Fibroblast of skin of back (primary cell): ENCODE measurements at places on chromosomes 5 and 9.

DNA sequence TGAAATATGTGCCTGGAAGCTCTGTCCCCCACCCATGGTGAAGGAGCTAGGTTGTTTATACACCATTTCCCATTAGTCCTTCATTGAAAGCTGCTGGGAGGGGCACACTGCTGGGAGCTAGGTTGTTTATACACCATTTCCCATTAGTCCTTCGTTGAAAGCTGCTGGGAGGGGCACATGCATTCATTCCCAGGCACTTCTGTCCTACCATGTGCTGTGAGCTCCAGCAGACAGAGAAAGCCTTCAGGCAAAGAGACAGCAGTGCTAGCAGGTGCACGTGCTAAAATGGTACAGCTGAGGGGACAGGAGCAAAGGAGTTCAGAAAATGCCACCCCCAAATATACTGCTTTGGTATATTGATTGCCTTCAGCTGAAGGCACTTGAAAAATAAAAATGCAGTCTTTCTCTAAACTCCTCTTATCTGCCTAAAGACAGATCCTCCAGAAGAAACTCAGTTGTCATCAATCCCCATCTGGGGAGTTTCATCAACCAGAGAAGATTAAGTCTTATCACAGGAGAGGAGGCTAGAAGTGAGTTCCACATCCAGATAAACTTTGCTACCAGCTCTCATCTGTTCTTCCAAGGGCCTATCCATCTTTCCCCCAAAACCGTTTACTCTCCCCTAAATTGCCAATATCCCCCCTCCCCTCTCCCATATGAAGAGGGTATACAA lies 27.7 kb upstream of the DAPK1 start:
- DNase-seq, result no peak

DNA sequence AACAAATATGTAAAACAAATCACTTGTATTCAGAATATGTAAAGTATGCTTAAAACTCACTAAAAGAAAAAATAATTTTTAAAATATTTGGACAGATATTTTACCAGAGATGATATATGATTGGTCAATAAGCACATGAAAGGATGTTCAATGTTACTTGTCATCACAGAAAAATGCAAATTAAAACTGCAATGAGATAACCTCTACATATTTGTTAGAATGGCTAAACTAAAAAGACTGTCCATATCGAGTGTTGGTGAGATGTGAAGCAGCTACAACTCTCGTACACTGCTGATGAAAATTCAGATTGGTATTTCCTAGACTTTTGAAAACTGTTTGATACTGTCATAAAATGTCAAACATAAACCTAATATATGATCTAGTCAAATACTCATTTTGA lies 685.1 kb downstream of the DTWD2 start:
- peak; percentile 51 for DNase-seq

DNA sequence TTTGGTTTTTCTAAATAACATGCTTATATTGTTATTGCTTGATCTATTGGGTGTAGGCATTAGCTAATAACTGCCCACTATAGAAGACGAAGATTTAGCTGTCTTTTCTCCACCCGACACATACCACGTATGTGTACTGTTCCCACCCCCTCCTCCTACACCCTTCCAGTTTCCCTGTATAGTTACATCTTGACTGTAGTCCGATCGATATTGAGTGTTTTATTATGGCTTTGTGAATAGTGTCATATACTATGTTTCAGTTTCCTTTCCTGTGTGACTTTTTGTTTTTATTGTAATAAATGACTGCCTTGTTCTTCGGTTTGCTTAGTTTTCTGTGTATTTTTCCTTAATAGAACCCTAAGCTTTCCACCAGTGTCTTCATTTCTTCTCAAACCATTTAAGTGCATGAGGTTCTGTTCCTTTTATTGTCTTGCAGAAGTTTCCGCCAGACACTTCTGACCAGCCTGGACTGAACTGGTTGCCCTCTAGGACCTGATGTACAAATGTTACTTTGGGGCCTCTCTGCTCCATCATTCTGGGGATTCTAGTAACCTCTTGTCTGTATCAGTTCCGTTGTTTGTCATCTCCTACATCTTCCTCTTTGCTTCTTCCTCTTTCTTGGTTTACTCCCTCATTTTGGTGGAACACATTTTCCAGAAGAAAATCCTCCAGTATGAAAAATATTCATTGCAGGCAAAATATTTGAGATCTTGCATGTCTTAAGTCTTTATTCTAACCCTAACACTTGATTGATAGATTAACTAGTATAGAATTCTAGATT lies 61.8 kb downstream of the PRKACG start:
- DNase-seq, result no peak

DNA sequence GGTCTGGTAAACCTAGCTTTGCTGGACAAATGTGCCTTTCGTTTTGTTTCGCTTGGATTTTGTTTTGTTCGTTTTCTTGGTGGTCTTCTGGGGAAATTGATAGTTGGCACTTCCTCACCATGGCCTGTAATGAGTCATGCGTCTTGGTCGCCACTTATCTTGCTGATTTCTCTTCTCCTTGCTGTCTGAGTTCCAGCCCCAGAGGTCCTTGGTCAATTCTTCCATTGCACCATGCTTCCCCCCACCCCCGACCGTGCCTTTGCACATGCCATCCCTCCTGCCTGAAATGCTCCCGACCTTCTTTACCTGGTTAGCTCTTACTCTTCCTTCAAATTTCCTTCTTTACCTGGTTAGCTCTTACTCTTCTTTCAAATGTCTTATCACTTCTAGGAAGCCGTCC lies 168.7 kb upstream of the MSX2 start:
- no peak for DNase-seq

DNA sequence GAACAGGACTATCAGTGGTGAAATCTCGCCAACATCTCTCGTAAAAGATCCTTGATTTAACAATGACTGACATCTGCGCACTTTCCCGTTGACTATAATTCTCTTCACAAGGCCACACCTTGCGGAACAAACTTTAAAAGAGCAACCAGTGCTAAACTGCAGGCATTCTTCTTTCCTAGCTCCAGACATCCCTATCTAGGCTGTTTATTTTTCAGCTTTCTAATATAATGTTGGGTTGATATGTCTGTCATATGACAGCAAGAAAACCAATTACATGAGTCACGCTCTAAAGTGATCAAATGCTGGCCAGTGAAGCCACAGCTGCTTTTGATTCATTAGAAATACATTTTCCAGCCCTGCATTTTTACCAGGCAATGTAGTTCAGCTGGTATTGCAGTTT lies 162.5 kb downstream of the ELAVL2 start:
- DNase-seq, result peak; percentile 4

- peak; percentile 67 for DNase-seq
These were observed 1.6 kb downstream of the TSLP start for GRCh38 chr5:111072949-111073682.

GRCh38 chr5:141881886-141882285 lies 3.7 kb upstream of the PCDH1 start:
- DNase-seq, result no peak

DNA sequence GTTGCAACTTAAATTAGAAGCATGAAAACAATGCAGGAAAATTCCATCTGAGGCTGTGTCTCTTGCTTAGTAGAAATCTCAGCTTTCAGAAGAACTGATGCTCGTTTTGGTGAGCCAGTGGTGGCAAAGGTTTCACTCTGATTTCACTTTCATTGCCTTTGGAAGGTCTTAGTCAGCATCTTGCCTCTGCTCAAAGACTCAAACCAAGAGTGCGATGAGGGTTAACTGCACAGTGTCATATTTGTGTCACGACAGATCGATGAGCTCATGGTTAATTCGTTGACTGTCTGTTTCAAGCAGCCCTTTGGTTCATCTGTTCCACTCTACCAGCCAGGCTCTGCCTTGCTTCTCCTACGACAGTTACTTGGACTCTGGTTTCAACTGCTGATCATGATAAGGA lies 331.3 kb upstream of the KIF2A start:
- no peak for DNase-seq

GRCh38 chr9:109399258-109399767 lies 78.5 kb upstream of the EPB41L4B start:
- DNase-seq, result no peak

DNA sequence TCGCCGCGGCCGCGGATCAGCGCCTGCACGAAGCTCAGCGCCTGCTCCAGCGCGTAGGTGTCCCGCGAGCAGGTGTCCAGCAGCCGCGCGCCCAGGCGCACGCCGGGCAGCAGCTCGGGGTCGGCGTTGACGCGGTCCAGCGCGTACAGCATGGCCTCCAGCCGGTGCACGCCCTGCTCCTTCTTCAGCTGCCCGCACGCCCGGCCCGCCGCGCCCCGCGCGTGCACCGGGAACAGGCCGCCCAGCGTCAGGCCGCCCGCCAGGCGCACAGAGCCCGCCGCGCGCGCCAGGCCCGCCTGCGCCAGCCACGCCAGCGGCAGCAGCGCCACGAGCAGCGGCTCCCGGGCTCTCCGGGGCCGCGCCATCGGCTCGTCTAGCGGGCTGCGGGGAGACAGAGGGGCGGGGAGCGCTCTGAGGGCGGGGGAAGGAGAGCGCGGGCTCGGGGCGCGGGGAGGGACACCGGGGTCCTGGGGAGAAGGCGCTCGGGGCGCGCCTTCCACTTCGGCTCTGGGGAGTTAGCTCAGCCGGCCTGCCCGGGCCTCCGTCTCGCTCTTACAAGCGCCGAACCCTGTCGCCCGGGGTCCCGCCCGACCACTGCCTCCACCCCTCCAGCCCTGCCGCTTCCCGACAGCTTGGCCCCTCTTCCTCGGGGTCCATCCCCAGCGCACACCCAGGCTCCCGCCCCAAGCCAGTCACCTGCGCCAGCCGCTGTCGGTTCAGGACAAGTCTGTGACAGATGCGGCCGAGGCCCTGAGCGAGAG lies at the start of gene GRM6:
Gene GRM6 (minus strand): TSS at position 741 of the 761 bp plus-strand sequence. CDS start 376 bp downstream, at position 365.
- DNase-seq, result no peak

DNA sequence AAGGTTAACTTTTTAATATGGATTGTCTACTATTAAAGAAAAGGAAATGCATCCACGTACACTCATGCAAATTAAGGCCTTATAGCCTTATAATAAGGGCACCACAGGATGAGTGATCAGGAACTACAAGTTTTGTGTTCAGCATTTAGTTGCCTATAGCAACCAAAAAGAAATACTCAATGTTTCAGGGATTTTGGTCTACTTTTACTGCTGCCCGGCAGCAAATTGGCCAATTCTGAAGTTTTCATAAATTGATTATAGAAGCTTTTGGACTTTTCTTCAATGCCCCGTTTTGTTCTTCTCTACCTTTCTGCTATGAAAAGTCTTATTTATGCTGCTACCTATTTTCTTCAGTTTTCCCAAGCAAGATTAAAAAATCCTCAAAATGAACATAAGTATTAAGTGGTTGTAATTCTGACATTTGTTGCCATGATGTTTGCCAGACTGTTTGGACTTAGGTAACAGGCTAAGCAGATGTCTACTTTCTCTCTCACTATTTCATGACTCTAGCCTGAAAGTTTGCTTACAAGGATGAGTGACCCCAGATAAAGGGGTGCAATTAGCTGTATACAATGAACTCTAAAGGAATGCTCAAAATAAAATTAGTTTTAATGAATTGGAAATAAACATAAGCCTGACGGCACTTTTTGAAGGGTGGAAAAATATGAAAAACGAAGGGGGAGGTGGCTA lies 391.5 kb upstream of the DAB2 start:
- DNase-seq, result no peak

DNA sequence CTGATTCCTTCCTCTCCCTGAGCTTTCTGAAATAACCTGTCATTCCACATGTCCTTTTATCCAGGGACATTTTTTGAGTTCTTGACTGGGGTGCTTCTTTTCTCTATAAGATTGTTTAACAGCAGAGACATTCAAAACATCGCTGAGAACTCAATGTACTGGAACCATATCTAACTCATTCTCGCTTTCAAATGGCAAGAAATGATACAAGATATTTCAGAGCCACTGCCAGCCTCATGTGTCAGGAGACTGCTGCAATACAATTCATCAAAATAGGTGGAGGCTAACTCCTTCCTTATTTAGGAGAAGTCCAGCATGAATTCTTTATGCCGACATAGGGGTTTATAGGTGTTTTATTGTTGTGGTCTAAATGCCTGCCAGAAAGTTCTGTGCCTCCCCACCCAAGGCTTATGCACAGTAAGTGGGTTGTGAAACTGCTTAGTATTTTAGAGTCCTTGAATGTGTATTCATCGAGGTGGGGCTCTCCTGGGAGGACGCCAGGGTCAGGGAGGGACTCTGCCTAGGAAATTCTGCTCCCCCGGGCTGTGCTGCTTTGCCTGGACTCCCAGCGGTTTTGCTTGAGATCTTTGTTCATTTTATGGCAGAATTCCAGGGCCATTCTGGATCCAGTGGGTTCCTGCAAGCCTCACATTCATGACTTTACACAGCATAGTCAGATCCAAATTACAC lies 53.9 kb downstream of the ZNF474 start:
- DNase-seq, result peak; percentile 78

DNA sequence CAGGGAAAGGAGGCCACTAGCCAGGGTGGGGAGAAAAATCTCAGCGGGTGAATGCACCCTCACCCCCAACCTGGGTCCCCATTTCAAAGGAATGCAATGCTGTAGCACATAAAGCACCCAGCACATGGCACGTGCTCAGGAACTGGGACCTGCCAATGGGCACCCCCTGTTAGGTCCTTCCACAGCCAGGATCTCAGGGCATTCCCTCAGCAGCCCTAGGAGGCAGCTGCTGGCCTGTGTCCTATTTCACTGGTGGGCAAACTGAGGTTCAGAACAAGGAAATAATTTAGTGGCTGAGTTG lies 8.8 kb downstream of the DNM1 start:
- DNase-seq, result no peak

DNA sequence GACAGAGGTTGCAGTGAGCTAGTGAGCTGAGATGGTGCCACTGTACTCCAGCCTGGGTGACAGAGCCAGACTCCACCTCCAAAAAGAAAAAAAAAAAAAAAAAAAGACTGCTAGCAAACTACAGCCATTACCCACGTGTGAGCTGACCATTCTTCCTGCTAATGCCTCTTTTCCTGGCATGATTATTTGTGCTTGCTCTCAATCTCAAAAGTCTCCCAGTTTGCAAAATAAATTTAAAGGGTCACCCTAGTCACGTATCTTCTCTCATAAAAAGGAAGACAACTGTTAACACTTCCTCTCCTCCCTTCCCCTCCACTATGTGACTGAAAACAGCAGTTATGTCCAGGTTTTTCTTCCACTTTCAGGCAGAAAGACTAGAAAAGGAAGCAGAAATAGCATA lies 37.2 kb downstream of the TRIM36 start:
- no peak for DNase-seq

- DNase-seq, result peak; percentile 54
These were observed 8.5 kb downstream of the KLF9 start for GRCh38 chr9:70405808-70406433.

- DNase-seq, result no peak
These were observed 372.3 kb upstream of the CCNH start for GRCh38 chr5:87784879-87785495.

DNA sequence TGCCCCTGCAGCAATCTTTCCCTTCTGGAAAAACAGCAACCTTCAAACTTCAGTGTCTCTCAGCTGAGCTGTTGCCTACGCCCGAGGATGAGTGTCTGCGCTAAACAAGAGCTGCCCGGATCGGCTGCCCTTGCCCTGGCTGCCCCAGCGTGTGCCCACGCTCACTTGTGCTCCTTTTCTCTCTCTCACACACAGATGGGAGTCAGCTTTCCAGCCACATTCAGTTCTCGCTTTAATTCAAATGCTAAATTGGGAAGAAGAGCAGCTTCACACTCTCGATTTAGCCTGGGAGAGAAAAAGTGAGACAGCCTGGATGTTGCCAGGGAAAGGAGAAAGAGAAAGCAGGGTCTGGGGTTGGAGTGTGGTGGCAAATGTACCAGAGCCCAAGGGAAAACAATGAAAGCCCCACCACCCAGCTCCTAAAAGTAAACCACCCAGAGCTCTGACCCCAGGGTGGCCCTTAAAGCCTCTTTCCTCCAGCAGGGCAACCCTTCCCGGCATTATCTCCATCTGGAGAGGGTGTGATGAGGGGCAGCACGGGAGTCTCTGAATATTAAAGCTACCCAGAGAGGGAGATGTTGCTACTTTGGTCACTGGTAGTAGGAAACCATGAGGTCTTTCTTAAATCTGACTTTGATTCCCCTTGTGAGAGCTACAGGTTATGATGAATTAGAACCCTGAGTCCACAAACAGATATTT lies 9.9 kb upstream of the EGR1 start:
- DNase-seq, result no peak
